NCI-H1930 (cell line): ENCODE measurements at places on chromosomes 5 and 9.

DNA sequence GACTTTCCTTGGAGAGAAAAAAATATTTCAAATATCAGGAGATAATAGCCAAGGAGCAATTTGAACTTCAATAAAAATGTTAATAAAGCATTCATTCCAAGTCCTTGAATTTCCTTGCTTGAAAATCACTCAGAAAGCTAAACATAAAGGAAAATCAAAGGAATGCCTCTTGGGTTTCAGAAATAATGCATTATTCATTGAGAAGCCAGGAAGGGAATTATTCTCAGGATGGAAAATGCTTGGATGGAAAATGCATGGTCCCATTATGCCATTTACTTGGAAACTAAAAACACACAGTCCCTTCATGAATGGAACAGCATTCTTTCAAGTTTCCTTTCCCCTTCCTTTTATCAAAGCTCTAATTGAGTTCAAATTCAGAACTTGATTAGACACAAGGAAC lies 160.9 kb downstream of the LPAR1 start:
- no peak for DNase-seq

DNA sequence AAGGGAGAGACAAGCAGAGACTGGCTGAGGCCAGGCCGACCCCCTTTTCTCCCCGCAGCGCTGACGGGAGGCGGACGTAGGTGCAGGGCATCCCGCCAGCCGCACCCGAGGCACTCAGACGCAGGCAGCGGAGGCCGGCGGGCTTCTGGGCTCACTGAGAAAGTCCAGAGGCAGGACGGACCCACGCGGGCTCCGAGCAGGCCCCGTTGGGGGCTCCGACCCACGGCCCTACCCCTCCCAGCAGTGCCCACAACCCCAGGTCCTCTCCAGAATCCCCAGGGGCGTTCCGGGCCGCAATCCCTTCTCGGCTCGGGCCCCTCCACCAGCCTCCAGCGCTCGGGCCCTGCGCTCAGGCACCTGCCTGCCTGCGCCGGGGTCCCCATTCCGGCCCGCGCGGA lies 543 bp downstream of the MTMR12 start:
- peak; percentile 18 for DNase-seq

GRCh38 chr9:112552229-112553056 lies 65.8 kb downstream of the KIAA1958 start:
- DNase-seq: no peak

- DNase-seq: no peak
Observed at GRCh38 chr5:91072881-91073280, 310.2 kb downstream of the ARRDC3 start.

DNA sequence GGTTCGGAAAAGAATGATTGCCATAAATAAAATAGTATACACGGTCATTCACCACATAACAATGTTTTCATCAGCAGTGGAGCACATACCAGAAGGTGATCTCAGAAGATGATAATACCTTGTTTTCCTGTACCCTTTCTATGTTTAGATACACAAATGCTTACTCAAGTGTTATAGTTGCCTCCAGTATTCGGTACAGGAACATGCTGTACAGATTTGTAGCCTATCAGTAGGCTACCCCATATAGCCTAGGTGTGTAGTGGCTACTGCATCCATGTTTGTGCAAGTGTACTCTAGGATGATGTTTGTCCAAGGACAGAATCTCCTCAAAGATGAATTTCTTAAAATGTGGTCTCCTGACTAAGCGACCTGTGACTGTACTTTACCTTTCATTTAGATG lies 59.2 kb downstream of the ICE1 start:
- DNase-seq: no peak

- no peak for DNase-seq
Observed at GRCh38 chr5:126368239-126368812, 54.9 kb upstream of the GRAMD2B start.

GRCh38 chr5:129051283-129051682 lies 43.3 kb upstream of the ISOC1 start:
- DNase-seq: no peak

- no peak for DNase-seq
Observed at GRCh38 chr9:122609804-122610203, 4.7 kb upstream of the OR1Q1 start.

- no peak for DNase-seq
Observed at GRCh38 chr5:79694183-79694582, 4.5 kb downstream of the CMYA5 start.

GRCh38 chr5:20476016-20476415 lies 488.0 kb upstream of the CDH18 start:
- DNase-seq: no peak

- DNase-seq: no peak
Observed at GRCh38 chr9:137722481-137722880, 103.7 kb downstream of the EHMT1 start.

- no peak for DNase-seq
Observed at GRCh38 chr5:142716963-142717362, 31.1 kb upstream of the FGF1 start.

GRCh38 chr9:134536101-134536900 lies 105.3 kb upstream of the COL5A1 start:
- no peak for DNase-seq
